ENCODE measurements at places on chromosomes 1 and 21.

GRCh38 chr1:179883745-179884138 lies 1.7 kb downstream of the TOR1AIP1 start:
- peak; percentile 16 for DNase-seq

- no peak for DNase-seq
Observed at GRCh38 chr1:28890435-28890834, 23.9 kb upstream of the EPB41 start.

DNA sequence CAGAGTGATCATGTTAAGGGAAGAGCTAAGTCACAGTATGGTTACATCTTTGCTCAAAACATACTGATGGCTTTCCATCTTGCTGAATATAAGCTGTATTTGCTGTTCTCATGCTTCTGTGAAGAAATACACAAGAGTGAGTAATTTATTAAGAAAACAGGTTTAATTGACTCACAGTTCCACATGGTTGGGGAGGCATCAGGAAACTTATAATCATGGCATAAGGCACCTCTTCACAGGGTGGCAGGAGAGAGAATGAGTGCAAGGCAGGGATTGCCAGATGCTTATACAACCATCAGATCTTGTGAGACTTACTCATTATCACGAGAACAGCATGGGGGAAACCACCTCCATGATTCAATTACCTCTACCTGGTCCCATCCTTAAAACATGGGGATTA lies 24.4 kb upstream of the RGS5 start:
- DNase-seq: no peak

DNA sequence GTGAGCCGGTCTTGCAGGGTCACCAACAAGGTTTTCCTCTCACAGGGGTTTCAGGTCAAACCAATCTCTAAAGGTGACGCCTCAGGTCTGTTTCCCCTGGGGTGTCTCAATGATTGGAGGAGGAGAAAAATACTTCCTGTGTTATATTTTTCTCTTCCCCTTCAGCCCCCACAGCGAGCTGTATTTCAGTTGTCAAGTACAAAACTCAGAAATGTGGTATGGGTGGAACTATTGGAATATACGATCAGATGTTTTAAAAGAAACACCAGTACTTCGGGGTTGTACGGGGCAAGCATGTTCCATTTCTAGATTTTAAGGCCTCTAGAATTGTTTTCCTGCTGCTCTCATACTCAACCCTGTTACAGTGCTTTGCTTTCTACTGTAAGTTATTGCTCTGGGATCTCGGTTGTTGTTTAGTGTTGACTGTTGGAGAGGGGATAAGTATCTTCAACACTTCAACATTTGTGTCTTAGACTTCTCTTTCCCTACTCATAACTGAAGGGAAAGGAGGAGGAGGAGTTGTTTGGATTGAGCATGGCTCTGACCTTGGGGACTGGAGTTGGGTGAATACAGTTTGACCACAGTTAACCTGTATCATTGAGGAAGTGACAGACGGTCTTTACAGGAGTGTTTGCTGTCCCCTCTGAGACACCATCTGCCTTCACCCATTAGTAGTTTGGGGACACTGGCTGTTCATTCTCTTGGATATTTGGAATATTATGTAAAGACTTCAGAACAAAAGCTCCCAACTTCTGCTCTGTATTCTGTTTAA lies 2.0 kb downstream of the MAPKAPK2 start:
- DNase-seq: no peak

DNA sequence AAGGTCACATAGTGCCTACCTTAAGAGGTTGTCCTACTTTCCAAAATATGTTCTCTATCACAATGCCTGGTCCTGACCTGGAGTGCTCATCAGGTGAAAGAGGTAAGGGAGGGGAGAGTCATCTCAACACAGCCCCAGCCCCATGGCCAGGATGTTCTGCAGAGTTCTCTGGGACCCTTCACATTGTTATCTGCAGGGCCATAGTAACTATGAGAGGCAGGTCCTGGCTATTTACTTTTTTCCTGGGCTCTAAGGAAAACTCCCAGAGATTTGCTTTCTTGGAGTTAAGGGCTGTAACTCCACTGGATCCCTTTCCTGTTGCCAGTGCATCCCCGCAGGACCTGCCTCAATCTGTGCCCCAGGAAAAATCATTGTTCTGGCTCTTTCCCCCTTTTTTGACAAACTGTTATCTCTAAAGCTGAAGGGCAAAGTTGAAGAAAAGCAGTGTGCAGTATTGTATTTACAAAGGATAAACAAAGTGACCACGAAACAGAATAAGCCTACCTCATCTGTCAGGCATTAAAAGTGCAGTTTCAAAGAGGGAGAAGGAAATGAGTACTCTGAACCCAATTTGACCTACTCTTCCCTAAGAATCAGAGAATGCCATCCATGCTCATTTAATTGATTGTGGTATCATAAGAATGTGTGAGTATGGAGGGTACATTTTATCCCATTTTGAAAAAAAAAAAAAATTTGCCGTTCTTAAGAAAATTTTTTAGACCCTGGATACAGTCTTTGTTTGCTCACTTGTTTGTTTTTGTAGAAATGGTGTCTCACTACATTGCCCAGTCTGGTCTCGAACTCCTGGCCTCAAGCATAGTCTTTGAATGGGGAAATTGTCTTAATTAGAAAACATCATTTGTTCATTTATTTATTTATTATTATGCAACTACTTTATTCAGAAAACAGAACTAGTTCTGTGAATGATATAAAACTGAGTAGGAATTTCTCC lies 149.6 kb downstream of the RHOU start:
- no peak for DNase-seq

DNA sequence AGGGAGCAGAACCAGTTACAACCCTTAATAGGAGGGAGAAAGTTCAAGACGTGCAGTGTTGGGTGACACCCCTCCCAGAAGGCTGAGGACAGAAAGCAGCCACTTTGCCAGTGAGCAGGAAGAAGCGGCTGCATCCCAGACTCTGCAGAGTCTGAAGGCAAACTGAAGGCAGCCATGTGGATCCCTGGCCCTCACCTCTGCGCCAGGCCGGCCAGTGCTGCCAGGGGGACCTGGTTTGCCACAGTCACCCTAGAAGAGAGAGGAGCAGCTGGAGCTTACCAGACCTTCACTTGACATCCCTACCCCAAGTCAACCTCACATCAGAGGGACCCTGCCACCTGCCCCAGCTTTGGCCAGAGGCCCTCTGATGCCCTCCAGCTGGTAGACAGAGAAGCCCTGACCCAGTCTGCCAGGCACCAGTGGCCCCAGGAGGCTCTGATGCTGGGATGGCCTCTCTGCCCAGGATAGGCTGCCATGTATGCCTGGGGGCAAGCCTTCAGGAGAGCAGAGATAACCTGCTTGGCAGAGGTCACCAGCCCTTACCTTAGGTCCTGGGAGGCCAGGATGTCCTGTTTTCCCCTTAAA lies 16.3 kb upstream of the PEF1 start:
- DNase-seq: no peak

DNA sequence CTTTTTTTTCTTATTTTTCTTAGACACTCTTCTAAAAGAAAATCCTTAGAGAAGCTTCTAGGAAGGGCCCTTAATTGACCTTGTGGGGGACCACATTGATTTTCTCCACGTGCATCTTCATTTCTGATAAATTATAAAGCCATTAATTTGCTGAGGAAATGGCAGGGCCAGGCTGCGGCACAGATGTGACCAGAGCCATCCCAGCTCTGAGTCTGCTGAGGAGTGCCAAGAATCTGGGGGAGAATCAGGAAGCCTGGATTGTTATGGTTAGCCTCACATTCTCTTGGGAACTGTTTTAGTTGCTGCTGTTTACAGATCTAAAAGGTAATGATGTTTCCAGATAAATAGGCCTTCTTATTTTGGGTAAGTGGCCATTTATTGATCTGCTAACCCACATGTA lies 16.2 kb downstream of the PROX1 start:
- DNase-seq: no peak

DNA sequence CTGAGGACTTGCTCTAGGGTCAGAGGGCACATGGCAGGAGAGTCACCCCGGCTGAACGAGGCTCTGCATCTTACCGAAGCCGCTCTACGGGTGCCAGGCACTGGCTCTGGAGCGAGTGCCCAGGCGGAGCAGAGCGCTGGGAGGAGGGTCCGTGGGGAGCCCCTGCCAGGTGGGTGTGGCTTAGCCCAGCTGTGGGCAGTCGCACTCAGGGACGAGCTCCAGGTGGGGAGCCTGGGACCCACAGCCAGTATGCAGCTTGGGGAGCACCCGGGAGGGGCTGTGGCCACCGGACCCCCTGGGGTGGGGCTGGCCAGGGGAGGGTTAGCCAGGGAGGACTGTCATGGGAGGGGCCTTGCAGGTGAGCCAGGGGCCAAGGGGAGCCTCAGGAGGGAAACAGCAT lies 3.8 kb downstream of the AGRN start:
- DNase-seq: no peak

- peak; percentile 31 for DNase-seq
Observed at GRCh38 chr1:235105051-235106043, 23.3 kb downstream of the TOMM20 start.

DNA sequence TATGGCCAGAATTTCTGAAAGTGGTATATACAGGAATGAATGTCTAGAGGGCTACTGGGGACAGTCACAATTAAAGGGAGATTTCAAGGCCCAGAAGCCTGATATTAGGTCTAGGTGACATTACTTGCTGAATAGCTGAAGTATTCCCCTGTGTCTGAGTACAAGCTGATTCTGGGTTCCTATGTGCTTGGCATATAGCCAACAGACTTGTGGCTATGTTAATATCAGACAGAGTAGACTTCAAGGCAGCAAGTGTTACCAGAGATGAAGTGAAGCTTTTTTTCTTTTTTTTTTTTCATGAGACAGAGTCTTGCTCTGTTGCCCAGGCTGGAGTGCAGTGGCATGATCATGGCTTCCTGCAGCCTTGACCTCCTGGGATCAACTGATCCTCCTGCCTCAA lies 8.3 kb downstream of the TTC4 start:
- no peak for DNase-seq

- no peak for DNase-seq
Observed at GRCh38 chr1:181057079-181057478, 23.3 kb downstream of the MR1 start.

DNA sequence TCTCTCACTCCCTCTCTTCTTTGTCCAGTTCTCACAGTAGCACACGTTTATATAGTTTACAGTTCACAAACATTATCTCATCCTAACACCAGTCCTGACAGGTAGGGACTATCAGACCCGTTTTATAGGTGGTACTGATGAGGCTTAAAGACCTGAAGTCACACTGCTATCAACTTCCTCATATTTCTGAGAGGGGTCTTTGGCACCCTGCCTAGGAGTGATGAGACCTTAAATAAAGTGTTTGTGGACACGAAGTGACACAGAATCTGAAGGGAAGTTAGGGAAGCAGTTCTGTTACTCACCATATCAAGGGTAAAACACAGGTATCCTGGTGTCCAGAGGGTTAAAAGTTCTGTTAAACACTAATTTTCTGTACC lies 590 bp upstream of the TACSTD2 start:
- no peak for DNase-seq

DNA sequence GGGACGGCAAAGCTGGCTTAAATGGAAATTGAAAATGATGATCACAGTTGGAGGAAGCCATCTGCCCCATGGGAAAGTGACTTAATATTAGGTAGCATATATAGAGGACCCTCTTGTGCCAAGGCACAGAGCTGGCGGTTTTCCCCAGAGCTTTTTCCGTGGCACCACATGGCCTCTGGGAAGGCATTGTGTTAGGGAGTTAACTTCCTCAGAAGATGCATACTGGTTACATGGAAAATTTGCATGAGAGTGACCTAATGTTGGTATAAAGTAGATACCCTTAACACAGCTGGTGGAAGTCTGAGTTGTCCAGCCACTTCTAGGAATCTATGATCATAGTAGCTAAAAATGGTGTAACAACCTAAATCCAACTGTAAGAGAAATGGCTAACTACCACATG lies 27.3 kb downstream of the CAP1 start:
- DNase-seq: no peak

- no peak for DNase-seq
Observed at GRCh38 chr1:59577774-59578173, 237.0 kb upstream of the HOOK1 start.

GRCh38 chr1:10196976-10197375 lies 13.4 kb upstream of the KIF1B start:
- DNase-seq: no peak

- DNase-seq: no peak
Observed at GRCh38 chr1:95057351-95057750, 15.4 kb downstream of the ALG14 start.

DNA sequence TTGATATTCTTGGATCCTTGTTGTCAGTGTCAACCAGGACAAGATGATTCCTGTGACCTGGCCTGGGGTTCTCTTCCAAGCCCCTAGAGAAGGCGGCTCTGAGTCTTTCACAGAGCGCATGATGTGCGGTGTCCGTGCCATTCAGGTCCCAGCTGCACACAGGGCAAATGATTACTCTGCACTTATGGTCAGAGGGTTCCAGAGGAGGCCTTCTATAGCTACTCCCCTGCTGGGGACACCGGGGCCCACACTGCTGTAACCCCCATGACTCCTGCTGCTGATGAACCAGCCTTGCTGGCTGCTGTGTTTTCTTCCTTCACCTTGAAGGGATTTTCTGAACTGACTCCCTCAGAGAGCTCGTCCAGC lies 1.5 kb downstream of the PTGFRN start:
- DNase-seq: no peak

DNA sequence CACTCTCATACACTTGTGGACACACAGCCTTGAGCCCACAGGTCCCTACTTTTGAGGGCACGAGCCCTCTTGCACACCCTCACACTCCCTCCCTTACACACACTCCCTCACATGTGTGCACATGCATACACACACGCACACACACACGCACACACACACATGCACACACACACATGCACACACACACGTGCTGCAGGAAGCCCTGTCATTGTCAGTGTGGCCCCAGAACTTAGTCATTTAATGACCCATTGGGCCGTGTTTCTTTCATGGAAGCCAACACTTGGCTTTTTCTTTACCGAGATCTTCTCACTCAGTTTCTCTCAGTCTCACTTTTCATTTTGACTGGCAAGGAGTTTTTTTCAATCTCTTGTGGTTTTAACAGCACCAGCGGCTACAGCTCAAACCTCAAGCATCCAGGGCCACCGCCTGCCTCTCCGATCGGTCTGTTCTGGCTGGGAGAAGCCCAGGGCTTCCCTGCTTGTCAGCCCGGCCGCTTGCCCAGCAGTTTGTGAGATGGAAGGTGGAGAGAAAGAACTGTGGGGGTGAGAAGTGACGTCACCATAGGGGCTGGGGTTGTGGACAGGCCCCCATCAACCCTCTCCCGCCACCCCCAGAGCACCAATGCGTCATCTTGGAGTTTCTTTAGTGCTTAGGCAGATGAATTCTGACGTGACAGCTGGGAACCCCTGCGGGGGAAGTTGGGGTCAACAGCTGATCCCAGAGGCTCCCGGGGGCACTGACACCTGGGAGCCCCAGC lies 15.8 kb upstream of the TNFRSF8 start:
- no peak for DNase-seq

- no peak for DNase-seq
Observed at GRCh38 chr1:56983484-56983883, 17.7 kb upstream of the C8B start.

DNA sequence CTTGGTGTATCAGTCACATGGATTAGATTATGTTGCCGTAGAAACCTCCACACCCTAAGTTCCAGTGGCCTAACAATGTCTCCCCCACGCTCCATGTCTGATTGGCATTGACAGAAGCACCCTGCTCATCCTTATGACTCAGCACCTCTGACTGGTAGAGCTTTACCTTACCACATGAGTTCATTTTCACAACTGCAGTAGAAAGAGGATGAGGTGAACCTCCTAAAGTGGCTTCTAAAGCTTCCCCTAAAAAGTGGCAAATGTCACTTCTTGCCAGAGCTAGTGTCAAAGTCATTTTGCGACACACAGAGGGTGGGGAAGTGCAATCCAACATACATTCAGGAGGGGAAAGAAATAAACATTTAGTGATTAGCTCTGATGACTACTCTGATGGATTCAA lies 30.6 kb upstream of the LYPD8 start:
- DNase-seq: no peak

GRCh38 chr1:162147760-162148159 lies 78.3 kb downstream of the NOS1AP start:
- DNase-seq: no peak

- DNase-seq: no peak
Observed at GRCh38 chr1:229209816-229210215, 61.1 kb upstream of the RAB4A start.

Data from foreskin fibroblast (primary cell).